Calu3 (cell line): ENCODE measurements at places on chromosomes 1 and 21. TPM values are rescaled to one million over a fixed set of nuclear protein-coding genes. Genes with fewer than 3 reads are reported as not detected.

DNA sequence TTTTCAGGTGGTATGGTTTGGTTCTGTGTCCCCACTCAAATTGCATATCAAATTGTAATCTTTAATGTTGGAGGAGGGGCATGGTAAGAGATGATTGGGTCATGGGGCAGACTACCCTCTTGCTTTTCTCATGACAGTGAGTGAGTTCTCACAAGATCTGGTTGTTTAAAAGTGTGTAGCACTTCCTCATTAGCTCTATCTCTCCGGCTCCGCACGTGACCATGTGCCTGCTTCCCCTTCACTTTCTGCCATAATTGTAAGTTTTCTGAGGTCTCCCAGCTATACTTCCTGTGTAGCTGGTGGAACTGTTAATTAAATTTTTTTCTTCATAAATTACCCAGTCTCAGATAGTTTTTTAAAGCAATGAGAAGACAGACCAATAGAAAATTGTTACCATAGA is 843.2 kb downstream of the AMY1C start:
- H3K27ac ChIP-seq = no peak overlapping the region
- no peaks in the 10 kb centered on the region for H3K36me3 ChIP-seq
- no peak for DNase-seq
- no peaks in the 10 kb centered on the region for H3K4me1 ChIP-seq
- no peaks in the 10 kb centered on the region for H3K27me3 ChIP-seq

GRCh38 chr1:223785808-223786207 is 59.9 kb downstream of the TP53BP2 start:
- no peak overlapping the region for H3K27ac ChIP-seq
- peaks cover 46% of the 10 kb centered on the region for H3K36me3 ChIP-seq
- no peaks in the 10 kb centered on the region for H3K4me1 ChIP-seq
- DNase-seq = no peak
- no peak overlapping the region for H3K4me3 ChIP-seq

GATAD2B gene
- 58.3 and 62.5 TPM in 2 replicates for total RNA-seq

LORICRIN gene
- total RNA-seq = not detected in 2 replicates

OR2G6 gene
- not detected in 2 replicates for total RNA-seq

DNA sequence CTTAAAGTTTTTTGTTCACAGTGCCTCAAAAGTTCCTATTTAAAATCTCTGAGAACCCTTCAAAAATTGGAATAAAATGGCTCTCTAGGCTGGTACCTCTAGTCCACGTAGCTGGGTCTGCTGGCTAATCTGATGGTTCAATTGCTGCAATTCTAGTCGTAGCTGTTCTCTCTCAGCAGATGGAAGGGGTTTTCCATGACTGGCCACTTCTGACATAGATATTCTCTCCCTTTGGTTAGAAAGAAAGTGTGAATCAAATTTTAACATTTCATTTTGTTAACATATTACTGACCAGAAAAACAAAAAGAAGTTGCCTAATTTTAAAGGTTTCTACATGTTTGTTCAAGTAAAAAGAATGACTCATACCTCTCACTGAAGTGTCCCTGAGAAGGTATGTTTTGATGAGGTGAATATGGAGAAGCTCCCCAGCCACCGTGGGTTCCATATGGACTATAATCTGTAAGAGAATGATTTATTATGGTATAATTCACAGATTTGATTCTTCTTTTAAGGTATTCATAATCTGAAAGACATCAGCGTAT is 29.3 kb upstream of the SERPINC1 start:
- H3K4me1 ChIP-seq = no peaks in the 10 kb centered on the region
- no peak for DNase-seq
- no peak overlapping the region for H3K4me3 ChIP-seq
- H3K36me3 ChIP-seq = peaks cover 55% of the 10 kb centered on the region

DNA sequence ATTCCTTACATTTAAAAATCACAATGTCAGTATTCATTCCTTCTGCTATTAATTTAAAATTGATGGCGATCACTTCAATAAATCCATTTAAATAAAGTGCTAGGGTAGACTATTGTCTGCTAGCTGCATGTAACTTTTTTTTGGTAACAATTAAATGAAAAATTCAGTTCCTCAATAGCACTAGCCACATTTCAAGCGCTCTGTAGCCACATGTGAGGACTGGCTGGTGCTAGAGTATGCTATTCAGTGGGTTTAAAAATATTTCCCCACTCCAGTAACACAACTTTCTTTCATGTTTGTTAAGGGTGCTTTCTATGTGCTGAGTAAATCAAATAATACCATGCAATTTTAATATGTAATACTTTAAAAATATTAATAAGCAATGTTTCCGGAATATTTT is 108.2 kb downstream of the LTN1 start:
- peak overlapping the region; percentile 98 for H3K27ac ChIP-seq
- H3K4me3 ChIP-seq = peak overlapping the region; percentile 99
- no peaks in the 10 kb centered on the region for H3K4me1 ChIP-seq
- DNase-seq = no peak
- H3K36me3 ChIP-seq = peaks cover 9% of the 10 kb centered on the region

RGS13 gene
- total RNA-seq = not detected in 2 replicates

DNA sequence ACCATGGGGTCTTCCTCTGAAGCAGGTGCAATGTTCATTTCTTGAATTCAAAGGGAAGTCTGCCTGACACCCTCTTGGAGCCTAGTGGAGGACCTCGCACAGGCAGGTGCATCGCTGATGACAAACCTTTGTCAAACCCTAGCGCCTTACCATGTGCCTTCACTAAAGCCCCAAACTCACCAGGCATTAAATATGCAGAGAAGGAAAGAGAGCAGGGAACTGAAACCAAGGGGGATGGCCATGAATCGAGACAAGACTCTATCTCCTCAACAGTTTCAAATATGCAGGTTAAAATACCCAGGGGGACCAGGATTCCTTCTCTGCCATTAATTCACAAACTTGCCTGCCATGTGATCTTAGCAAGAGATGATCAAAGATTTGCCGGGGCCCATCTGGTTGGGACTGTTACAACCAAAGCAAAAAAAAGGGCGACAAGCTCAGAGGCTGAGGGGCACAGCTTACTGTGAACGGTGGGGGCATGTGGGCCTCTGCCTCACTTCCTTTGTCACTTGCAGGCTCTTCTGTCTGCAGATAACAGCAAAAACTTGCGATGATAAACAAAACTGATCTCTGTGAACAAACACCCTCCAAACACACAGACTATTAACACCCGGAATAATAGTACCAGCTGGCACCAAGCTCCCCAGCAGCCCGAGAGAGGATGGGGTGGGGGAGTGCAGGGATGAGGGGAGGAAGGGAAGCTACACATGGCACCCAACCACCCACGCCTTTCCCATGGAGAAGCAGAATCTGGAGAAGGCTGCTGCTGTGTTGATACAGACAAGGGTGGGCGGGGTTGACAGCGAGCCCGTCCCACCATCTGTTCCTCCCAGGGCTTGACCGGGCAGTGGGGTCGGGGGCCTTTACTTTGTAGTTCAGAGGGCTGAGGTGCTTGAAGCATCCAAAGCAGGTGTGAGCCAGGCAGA is 33.9 kb downstream of the TMEM63A start:
- peak overlapping the region; percentile 20 for H3K27ac ChIP-seq
- peaks cover 97% of the 10 kb centered on the region for H3K36me3 ChIP-seq
- no peaks in the 10 kb centered on the region for H3K27me3 ChIP-seq
- H3K4me1 ChIP-seq = no peaks in the 10 kb centered on the region
- DNase-seq = no peak
- H3K4me3 ChIP-seq = no peak overlapping the region

GRCh38 chr1:226814751-226815537 is 55.5 kb upstream of the PSEN2 start:
- no peak overlapping the region for H3K4me3 ChIP-seq
- peaks cover 6% of the 10 kb centered on the region for H3K36me3 ChIP-seq
- peak overlapping the region; percentile 45 for H3K27ac ChIP-seq
- peaks cover 14% of the 10 kb centered on the region for H3K4me1 ChIP-seq
- peak; percentile 87 for DNase-seq

DNA sequence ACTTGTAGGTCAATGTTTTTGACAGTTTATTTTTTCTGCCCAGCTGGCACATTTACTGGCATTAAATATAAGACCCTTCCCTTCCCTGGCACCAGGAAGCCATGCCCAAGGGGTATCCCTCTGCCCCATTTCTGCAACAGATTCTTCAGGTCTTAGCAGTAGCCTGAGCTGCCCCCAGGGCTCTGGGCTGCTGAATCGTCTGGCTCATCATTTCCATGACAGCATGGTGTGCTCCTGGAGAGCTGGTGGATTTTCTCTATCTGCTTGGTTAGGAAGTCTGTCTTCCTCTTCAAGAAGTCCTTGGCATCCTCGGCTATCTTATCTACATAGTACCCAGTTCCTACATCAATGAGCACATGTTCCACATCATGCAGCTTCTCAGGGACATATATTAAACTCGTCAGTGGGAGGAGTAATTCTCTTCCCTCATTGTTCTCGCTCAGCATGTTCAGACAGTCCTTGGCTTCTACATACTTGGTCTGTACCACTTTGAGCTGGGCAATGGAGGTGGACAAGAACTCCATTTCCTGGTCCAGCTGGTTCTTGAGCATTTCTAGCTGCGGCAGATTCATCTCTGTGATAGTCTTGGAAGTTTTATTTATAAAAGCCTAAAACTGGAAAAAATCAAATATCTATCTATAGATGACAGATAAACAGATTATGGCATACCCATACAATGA is 23.5 kb downstream of the MIA3 start:
- H3K4me1 ChIP-seq = peaks cover 8% of the 10 kb centered on the region
- H3K4me3 ChIP-seq = no peak overlapping the region
- DNase-seq = no peak
- peaks cover 30% of the 10 kb centered on the region for H3K36me3 ChIP-seq

DNA sequence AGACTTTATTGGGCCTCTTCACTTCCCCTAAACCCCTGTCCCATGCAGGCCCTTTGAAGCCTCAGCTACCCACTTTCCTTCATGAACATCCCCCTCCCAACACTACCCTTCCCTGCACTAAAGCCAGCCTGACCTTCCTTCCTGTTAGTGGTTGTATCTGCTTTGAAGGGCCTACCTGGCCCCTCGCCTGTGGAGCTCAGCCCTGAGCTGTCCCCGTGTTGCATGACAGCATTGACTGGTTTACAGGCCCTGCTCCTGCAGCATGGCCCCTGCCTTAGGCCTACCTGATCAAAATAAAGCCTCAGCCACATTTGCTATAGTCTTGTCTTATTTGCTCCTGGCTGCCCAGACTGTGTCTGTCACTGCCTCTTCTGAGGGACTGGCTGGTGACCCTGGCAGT is 5.5 kb downstream of the GSTM4 start:
- no peak overlapping the region for H3K27ac ChIP-seq
- no peak overlapping the region for H3K4me3 ChIP-seq
- H3K27me3 ChIP-seq = no peaks in the 10 kb centered on the region
- peaks cover 24% of the 10 kb centered on the region for H3K4me1 ChIP-seq

- no peak for DNase-seq
- H3K27ac ChIP-seq = no peak overlapping the region
- H3K36me3 ChIP-seq = no peaks in the 10 kb centered on the region
- H3K27me3 ChIP-seq = no peaks in the 10 kb centered on the region
- H3K4me3 ChIP-seq = no peak overlapping the region
Measured at GRCh38 chr1:81512252-81513003, 288.3 kb upstream of the ADGRL2 start.

- H3K4me1 ChIP-seq = no peaks in the 10 kb centered on the region
- no peaks in the 10 kb centered on the region for H3K27me3 ChIP-seq
- no peak overlapping the region for H3K27ac ChIP-seq
Measured at GRCh38 chr1:83500987-83501591, 497.8 kb downstream of the TTLL7 start.

GRCh38 chr1:31689854-31690253 is 14.0 kb downstream of the COL16A1 start:
- H3K36me3 ChIP-seq = peaks cover 9% of the 10 kb centered on the region
- DNase-seq = peak; percentile 76
- H3K4me3 ChIP-seq = no peak overlapping the region
- H3K4me1 ChIP-seq = peaks cover 19% of the 10 kb centered on the region
- peaks cover 23% of the 10 kb centered on the region for H3K27me3 ChIP-seq

- H3K4me3 ChIP-seq = no peak overlapping the region
- no peak overlapping the region for H3K27ac ChIP-seq
- H3K36me3 ChIP-seq = no peaks in the 10 kb centered on the region
- peaks cover 25% of the 10 kb centered on the region for H3K4me1 ChIP-seq
- no peak for DNase-seq
Measured at GRCh38 chr1:65341381-65341780, 32.0 kb downstream of the DNAJC6 start.

- no peak for DNase-seq
- no peaks in the 10 kb centered on the region for H3K4me1 ChIP-seq
- no peak overlapping the region for H3K27ac ChIP-seq
- no peaks in the 10 kb centered on the region for H3K36me3 ChIP-seq
- no peaks in the 10 kb centered on the region for H3K27me3 ChIP-seq
Measured at GRCh38 chr1:192620071-192620635, 15.8 kb upstream of the RGS13 start.

DNA sequence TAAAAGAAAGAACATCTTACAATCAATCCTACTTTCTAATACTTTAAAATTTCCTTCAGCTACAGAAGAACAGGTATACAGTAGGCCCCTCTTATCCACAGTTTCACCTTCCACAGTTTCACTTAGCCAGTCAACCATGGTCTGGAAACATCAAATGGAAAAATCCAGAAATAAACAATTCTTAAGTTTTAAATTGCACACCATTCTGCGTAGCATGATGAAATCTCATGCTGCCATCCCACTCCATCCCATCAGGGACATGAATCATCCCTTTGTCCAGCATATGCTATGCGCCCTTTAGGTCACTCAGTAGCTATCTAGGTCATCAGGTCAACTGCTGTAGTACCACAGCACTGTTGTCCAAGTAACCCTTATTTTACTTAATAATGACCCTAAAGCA is 67.7 kb downstream of the HSF2BP start:
- no peak overlapping the region for H3K4me3 ChIP-seq
- H3K4me1 ChIP-seq = peaks cover 4% of the 10 kb centered on the region
- no peaks in the 10 kb centered on the region for H3K36me3 ChIP-seq

GRCh38 chr1:18868801-18869424 is 9.5 kb upstream of the TAS1R2 start:
- DNase-seq = no peak
- H3K4me1 ChIP-seq = no peaks in the 10 kb centered on the region
- H3K27me3 ChIP-seq = peaks cover 43% of the 10 kb centered on the region
- no peak overlapping the region for H3K4me3 ChIP-seq
- H3K36me3 ChIP-seq = no peaks in the 10 kb centered on the region

CRB1 gene
- not detected in 2 replicates for total RNA-seq
